ENCODE measurements at places on chromosomes 2 and 18.
A peak's percentile ranks its signal among the peaks of the same experiment; 100 is the strongest.

GRCh38 chr2:176979981-176980710, 232.4 kb upstream of the HNRNPA3 start:
- no peak for DNase-seq

- no peak for DNase-seq
Measured at GRCh38 chr2:230052299-230052698, 16.4 kb downstream of the SLC16A14 start.

DNA sequence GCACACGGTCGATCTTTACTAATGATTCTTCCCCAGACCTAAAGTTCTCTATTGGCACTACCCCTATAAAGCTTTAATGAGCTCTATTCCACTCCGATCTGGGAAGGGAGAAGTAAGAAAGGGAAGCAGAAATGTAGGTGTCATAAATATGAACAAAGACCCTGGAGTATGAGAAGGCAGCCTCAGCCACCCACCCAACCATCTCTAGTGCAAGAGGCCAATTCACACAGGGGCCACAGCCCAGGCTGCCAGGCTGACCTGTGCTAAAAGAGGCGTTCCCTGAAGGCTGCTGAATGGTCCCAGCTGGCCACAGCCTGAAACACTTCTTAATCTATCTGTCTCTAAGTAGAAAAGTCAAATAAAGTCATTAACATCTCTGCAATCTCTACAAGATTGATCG, 60.1 kb upstream of the ACTR3 start:
- no peak for DNase-seq

- DNase-seq: no peak
Measured at GRCh38 chr2:235545339-235546150, 51.7 kb downstream of the AGAP1 start.

DNA sequence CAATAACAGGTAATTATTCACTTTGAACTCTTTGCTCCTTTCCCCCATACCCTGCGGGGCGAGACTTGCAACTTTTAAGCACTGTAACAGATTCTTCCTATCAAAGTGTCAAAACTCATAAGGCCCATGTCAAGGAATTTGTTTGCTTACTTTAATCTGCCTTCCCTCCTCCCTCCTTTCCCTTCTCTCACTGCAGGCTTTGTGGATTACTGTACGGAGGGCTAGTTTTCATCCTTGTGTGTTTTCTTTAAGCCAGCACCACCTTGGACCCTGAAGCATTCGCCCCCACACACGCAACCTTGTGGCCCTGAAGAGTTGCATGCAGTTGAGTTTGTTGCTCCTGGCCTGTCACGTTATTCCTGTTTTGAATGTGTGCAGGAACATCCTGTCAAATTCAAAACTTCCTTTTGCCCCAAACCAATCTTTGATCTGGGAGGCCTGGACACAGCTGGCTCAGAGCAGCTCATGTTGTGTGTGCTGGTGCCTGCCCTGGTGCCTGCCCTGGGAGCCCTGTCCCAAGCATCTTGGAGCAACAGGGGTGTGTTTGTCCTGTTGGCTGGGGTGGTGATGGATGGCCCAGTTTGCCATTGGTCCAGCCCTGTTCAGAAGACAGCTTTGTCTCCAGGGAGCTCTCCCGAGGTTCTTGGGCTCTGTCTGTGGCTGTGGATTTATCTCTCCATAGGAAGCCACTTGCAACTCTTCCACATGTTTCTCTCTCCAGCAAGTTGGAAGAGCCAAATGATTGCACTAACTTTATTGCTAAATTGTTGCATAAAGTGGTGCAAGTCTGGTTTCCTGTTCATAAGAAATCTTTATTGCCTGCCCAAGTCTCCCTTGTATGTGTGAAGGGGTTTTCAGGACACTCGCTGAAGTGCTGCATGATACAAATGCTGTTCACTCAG, 199.6 kb downstream of the VAPA start:
- DNase-seq: no peak

DNA sequence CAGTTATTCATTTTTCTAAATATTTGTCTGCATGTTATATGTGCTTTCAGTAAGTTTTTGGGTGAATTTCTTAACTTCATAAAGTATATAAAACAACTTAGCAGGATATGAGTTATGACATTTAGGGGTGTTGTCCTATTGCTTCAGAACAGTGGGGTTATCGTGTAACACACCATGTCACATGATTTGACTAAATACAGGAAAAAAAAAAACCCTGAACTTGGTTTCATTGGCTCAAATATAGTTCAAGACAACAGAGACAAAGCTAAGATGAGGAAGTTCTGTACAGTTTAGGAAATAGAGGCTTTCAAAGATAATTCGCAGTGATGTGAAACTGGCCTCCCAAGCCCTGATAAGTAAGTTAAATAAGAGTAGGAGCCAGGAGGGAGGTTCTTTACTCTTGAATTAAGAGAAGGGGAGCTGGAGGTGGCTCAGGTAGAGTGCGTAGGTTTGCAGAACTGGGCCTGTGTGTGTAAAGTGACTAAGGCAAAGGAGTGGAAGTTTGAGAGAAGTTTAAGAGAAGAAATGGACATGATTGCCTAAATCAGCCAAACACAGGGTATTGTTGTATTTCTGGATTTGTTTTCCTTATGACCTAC, 53.9 kb downstream of the LIMS1 start:
- no peak for DNase-seq

DNA sequence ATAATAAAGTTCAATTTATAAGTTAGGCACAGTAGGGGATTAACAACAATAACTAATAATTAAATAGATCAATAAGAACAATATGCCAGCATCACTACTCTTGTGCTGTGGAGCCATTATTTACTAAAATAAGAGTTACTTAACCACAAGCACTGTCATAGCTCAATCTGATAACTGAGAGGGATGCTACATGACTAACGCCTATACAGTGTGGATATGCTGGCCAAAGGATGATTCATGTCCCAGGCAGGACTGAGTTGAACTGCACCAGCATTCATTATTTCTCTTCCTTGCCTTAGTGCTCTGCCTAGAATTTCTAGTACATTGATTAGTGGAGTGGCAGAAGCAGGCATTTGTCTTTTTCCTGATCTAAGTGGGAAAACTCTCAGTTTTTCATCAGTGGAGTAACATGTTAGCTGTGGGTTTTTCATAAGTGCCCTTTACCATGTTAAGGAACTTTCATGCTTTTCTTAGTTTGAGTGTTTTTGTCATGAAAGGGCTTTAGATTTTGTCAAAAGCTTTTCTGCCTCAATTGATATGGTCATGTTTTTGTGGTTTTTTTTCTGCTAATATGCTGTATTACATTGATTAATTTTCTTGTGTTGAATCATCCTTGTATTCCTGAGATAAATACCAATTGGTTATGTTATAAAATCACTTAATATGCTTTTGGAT, 21.7 kb downstream of the KIAA1328 start:
- DNase-seq: no peak

DNA sequence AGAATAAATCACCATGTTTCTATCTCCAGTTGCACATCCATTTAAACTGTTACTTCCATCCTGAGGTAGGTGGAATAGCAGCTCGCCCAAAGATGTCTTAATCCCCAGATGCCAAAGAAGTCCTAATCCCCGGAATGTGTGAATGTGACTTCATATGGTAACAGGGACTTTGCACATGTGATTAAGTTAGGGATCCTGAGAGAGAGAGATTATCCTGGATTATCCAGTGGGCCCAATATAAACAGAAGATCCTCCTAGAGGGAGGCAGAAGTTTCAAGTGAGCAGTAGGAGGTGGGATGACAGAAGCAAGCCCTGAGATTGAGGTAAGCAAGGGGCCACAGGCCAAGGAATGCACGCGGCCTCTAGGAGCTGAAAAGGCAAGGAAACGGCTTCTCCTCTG, 19.8 kb downstream of the CREG2 start:
- DNase-seq: no peak

DNA sequence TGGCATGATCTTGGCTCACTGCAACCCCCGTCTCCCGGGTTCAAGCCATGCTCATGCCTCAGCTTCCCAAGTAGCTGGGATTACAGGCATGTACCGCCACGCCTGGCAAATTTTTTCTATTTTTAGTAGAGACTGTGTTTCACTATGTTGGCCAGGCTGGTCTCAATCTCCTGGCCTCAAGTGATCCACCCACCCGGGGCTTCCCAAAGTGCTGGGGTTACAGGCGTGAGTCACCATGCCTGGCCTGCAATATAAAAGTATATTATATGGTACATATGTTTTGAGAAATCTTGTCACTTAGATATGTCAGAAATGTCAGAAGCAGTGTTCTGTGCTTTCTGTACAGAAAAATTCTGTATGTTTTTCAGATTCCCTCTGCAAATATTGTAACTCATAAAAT, 19.2 kb upstream of the XPO1 start:
- no peak for DNase-seq

DNA sequence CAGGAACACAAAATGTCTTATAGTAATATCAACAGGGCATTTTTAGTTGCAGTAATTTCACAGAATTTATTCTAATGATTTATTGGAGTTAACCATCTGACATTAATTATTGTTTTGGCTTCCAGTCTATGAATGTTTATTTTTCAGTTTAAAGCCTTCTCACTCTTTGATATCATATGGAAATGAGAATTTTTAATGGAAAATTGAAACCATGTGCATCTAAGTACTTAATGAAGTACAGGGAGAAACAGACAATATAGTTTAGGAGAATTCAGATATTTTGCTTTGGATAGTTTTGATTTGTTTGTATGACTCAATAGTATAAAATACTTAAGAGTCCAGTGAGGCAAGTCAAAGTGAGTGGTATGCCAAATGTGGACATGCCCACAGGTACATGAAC, 126.1 kb downstream of the OLA1 start:
- peak; percentile 45 for DNase-seq

- DNase-seq: no peak
Measured at GRCh38 chr2:172249986-172250385, 147.3 kb upstream of the DLX2 start.

- no peak for DNase-seq
Measured at GRCh38 chr2:26650713-26651469, 9.7 kb upstream of the CIB4 start.
